Left kidney (tissue), 8 donors: ENCODE measurements at places on chromosomes 3 and 15.

DNA sequence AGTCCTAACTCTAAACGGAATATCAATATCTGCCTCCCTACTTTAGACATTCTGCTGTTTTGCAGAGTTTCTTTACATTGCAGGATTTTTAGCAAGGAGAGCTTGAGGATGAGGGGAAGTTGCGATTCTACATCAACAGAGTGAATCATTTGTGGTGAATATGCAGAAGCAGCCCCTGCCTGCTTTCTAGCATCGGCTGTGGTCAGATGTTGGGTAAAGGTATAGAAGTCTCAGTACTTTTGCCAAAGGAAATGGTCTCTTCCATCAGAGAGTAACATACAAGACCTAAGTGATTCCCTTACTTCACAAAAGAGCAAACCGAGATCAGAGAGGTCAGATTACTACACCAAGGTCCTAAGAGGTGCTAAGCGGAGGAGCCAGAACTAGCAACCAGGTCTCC lies 15.2 kb downstream of the ST3GAL6 start:
- no peak for DNase-seq

- DNase-seq: no peak
These were observed 118.2 kb downstream of the ECT2 start for GRCh38 chr3:172868582-172869200.

DNA sequence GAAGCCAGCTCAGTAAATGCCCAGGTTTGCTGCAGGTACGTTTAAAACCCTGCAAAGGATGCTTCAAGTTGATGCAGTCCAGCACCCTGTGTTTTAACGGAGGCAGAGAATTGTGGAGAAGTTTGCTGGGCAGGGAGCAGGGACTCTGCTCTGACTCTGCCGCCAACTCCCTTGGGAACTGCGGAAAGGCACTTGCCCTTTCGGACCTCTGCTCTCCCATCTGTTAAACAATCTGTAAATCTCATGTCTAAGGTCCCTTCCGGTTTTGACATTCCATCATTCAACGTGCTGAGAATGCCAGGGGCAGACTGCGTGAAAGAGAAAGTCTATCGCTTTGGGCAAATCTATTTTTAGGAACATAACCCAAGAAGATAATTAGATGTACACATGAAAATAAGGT lies 184.5 kb downstream of the OPA1 start:
- DNase-seq: no peak

- DNase-seq: no peak
These were observed 337.8 kb upstream of the NR2E3 start for GRCh38 chr15:71472566-71472965.

DNA sequence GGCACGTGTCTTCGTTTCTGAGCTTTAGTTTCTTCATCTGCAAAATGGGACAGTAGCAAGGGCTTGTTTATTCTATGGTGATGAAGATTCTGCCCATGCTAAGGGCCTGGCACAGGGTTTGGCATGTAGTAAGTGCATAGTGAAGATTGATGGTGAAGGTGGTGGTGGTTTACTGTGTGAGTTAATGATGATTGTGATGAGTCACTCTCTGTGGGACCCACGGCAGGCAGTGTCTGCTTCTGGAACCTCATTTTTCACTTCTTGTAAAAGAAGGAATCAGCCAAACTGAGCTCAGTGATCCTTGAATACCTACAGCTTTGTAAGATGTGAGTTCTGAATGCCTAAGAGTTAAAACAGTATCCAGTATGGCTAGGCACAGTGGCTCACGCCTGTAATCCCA lies 86.2 kb upstream of the LRTM1 start:
- no peak for DNase-seq
